ENCODE measurements at places on chromosomes 6 and 20.
A peak's percentile ranks its signal among the peaks of the same experiment; 100 is the strongest.

- peaks cover 9% of the 10 kb centered on the region for H3K4me1 ChIP-seq
- no peak overlapping the region for H3K4me3 ChIP-seq
- H3K27ac ChIP-seq: no peak overlapping the region
- DNase-seq: no peak
- H3K36me3 ChIP-seq: no peaks in the 10 kb centered on the region
Measured at GRCh38 chr6:111615916-111616612, 10.4 kb upstream of the TRAF3IP2 start.

- peaks cover 22% of the 10 kb centered on the region for H3K27me3 ChIP-seq
- H3K4me1 ChIP-seq: peaks cover 39% of the 10 kb centered on the region
- H3K4me3 ChIP-seq: peak overlapping the region; percentile 97
- H3K36me3 ChIP-seq: peaks cover 2% of the 10 kb centered on the region
Measured at GRCh38 chr6:45423111-45423823, 45.5 kb upstream of the SUPT3H start.

DNA sequence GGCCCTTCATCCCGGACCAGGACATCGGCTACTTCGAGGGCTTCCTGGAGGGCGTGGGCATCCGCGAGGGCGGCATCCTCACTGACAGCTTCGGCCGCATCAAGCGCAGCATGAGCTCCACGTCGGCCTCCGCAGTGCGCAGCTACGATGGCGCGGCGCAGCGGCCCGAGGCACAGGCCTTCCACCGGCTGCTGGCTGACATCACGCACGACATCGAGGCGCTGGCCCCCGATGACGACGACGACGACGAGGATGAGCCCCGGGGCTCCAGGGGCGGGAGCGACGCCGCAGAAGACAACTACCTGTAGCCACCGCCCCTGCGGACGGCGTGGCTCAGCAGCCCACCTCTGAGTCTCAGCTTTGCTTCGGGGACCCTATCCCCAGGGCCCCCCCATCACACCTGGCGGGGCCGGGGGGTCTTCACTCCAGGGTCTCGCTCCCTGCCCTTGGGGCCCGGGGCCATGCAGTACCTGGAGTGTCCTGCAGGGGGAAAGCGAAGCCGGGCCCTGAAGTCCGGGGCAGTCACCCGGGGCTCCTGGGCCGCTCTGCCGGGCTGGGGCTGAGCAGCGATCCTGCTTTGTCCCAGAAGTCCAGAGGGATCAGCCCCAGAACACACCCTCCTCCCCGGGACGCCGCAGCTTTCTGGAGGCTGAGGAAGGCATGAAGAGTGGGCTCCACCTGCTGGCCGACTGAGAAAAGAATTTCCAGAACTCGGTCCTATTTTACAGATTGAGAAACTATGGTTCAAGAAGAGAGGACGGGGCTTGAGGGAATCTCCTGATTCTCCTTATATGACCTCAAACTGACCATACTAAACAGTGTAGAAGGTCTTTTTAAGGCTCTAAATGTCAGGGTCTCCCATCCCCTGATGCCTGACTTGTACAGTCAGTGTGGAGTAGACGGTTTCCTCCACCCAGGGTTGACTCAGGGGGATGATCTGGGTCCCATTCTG is 20.8 kb upstream of the HCK start:
- H3K27me3 ChIP-seq: peaks cover 48% of the 10 kb centered on the region
- DNase-seq: peak; percentile 22
- no peaks in the 10 kb centered on the region for H3K4me1 ChIP-seq
- no peak overlapping the region for H3K27ac ChIP-seq

DNA sequence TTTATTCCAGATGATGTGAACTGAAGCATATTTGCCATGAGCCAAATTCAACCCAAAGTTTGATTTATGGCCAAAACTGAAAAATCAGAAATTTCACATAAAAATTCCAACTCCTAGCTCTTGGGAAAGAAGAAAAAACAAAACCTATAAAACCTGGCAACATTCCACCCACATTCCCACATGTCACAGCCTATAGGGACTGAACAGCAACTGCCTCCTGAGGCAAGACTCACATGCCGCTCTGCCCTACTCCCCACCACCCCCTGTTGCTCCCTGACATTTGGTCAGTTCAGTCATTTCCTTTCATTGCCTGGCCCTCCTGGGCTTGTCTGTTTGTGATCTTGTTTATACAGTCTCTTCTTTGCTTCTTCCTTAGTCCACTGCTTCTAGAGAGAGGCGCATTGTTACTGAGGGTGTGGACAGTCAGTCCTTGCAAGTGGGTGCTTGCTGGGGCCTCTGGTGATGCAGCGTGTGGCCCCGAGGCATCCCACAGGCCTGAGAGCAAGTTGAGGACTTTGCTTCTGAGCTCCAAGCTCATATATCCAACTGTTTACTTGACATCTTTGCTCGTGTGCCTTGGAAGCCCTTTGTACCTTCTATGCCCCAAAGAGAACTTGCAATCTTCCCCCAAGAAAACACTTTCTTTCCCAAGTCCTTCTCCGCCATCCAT is 31.4 kb downstream of the NFATC2 start:
- peaks cover 71% of the 10 kb centered on the region for H3K36me3 ChIP-seq
- H3K4me3 ChIP-seq: no peak overlapping the region

GRCh38 chr6:143843677-143843999 is 500 bp downstream of the LTV1 start:
- H3K4me3 ChIP-seq: peak overlapping the region; percentile 95
- peaks cover 38% of the 10 kb centered on the region for H3K36me3 ChIP-seq
- DNase-seq: no peak
- peak overlapping the region; percentile 95 for H3K27ac ChIP-seq
- H3K27me3 ChIP-seq: no peaks in the 10 kb centered on the region

- H3K27me3 ChIP-seq: peaks cover 6% of the 10 kb centered on the region
- no peaks in the 10 kb centered on the region for H3K4me1 ChIP-seq
- H3K36me3 ChIP-seq: no peaks in the 10 kb centered on the region
- H3K27ac ChIP-seq: no peak overlapping the region
- DNase-seq: no peak
- no peak overlapping the region for H3K4me3 ChIP-seq
Measured at GRCh38 chr6:56245903-56246351, 1.5 kb downstream of the COL21A1 start.

DNA sequence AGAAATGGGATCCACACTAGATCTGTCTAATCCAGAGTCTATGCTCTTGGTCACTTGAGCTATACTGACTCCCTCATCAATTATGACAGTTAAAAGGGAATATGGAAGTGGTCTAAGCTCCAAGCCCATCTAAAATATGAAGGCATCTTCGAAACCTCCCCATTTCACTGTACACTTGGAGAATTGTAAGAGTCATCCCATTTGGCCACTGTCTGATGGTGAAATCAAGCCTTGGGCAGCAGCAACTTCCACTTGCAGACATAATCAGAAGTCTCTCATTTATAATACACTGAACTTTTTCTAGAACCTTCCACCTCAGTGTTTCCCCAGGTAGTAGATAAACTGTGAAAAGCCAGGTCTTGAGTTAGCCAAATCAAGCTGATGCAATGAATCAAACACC is 26.3 kb upstream of the UBR2 start:
- DNase-seq: no peak
- H3K36me3 ChIP-seq: no peaks in the 10 kb centered on the region
- H3K27me3 ChIP-seq: peaks cover 8% of the 10 kb centered on the region
- no peak overlapping the region for H3K4me3 ChIP-seq
- no peak overlapping the region for H3K27ac ChIP-seq

- peaks cover 8% of the 10 kb centered on the region for H3K27me3 ChIP-seq
- H3K4me3 ChIP-seq: no peak overlapping the region
- no peak for DNase-seq
- H3K27ac ChIP-seq: no peak overlapping the region
Measured at GRCh38 chr6:3379482-3380060, 77.3 kb downstream of the SLC22A23 start.

DNA sequence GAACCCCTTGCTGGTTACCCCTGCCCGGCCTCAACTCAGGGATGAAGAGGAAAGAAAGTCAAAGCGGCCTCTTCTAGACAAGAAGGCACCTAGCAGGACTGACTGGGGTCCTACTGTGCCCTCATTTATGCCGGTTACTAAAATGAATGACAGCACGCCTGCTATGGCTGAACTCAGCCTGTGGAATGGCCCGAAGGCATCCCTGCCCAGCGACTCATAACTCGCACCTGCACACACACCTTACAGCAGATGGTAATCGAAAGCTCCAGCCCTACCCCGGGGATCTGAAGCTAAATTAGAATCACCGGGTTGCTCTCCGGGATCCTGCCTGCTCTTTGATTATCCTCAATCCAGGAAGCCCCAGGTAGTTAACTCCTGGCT is 747 bp upstream of the TXNDC5 start:
- peaks cover 20% of the 10 kb centered on the region for H3K4me1 ChIP-seq
- DNase-seq: no peak
- H3K4me3 ChIP-seq: no peak overlapping the region
- no peaks in the 10 kb centered on the region for H3K27me3 ChIP-seq
- peak overlapping the region; percentile 22 for H3K27ac ChIP-seq
- H3K36me3 ChIP-seq: peaks cover 2% of the 10 kb centered on the region

DNA sequence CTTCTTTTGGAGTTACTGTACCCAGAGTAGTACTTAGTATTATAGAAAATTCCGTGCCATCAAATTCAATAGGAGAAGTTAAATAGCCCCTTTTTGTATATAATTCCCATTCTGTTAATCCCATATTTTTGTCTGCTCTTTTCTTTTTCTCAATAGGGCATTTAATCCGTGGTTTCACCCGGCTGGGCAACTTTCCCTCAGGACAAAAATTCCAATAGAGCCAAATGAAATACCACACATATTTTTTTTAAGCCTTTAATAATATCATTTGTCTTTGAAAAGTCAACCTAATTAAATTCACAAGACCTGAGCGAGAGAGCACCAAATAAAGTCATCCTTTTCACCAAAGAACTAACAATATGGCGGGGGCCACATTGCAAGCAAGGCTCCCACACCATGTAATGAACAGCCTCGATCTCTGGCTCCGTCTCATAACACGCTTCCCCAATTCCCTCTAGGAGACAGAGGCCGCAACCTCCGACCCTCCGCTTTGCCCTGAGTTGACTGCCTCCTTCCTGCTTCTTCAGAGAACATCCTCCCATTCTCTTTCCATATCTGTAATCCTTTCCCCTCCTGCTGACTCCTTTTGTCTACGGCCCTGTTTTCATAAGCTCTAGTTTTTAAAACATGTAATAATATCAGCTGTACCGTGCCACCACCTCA is 13.6 kb downstream of the NHSL1 start:
- no peak overlapping the region for H3K27ac ChIP-seq
- peaks cover 9% of the 10 kb centered on the region for H3K27me3 ChIP-seq
- no peaks in the 10 kb centered on the region for H3K36me3 ChIP-seq
- H3K4me1 ChIP-seq: peaks cover 9% of the 10 kb centered on the region

GRCh38 chr6:125586074-125586473 is 163.4 kb upstream of the HEY2 start:
- no peaks in the 10 kb centered on the region for H3K36me3 ChIP-seq
- no peak for DNase-seq
- H3K27ac ChIP-seq: no peak overlapping the region

- H3K4me1 ChIP-seq: peaks cover 4% of the 10 kb centered on the region
- no peak overlapping the region for H3K27ac ChIP-seq
- peaks cover 2% of the 10 kb centered on the region for H3K27me3 ChIP-seq
- no peak overlapping the region for H3K4me3 ChIP-seq
- no peaks in the 10 kb centered on the region for H3K36me3 ChIP-seq
Measured at GRCh38 chr6:126182650-126183311, 157.1 kb upstream of the CENPW start.

GRCh38 chr20:4009309-4009708 is 6.0 kb downstream of the RNF24 start:
- H3K36me3 ChIP-seq: peaks cover 18% of the 10 kb centered on the region
- peaks cover 58% of the 10 kb centered on the region for H3K4me1 ChIP-seq
- no peak overlapping the region for H3K27ac ChIP-seq
- no peak overlapping the region for H3K4me3 ChIP-seq
- no peak for DNase-seq

- H3K27ac ChIP-seq: peak overlapping the region; percentile 96
- H3K4me1 ChIP-seq: peaks cover 50% of the 10 kb centered on the region
- DNase-seq: no peak
- H3K36me3 ChIP-seq: peaks cover 18% of the 10 kb centered on the region
Measured at GRCh38 chr20:63896264-63897105, 1.6 kb downstream of the DNAJC5 start.

DNA sequence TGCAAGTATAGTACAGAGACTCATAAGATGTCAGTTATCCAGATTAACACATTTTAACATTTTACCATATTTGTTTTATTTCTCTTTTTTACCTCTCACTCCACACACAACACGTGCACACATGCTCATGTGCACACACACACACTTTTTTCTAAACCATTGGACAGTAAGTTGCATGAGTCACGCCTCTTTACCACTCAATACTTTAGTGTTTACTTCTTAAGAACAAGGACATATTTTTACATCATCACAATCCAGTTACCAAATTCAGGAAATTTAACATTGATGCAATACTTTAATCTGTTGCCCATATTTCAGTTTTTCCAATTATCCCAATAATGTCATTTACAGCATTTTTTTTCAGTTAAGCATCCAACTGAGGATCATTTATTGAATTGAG is 109.0 kb downstream of the RIN2 start:
- no peaks in the 10 kb centered on the region for H3K27me3 ChIP-seq
- H3K4me3 ChIP-seq: no peak overlapping the region
- H3K27ac ChIP-seq: no peak overlapping the region
- no peaks in the 10 kb centered on the region for H3K4me1 ChIP-seq

- H3K27me3 ChIP-seq: peaks cover 6% of the 10 kb centered on the region
- H3K4me3 ChIP-seq: no peak overlapping the region
- H3K27ac ChIP-seq: no peak overlapping the region
- H3K4me1 ChIP-seq: no peaks in the 10 kb centered on the region
- DNase-seq: no peak
Measured at GRCh38 chr6:18334251-18334650, 52.9 kb upstream of the RNF144B start.

GRCh38 chr6:47698342-47698787 is at the start of gene ADGRF4:
ADGRF4 (plus strand) TSS chr6:47698580; CDS start chr6:47707246, 8,666 bp downstream.
- H3K27me3 ChIP-seq: peaks cover 2% of the 10 kb centered on the region
- no peak within 1 kb of the TSS for H3K4me3 ChIP-seq
- no peak for DNase-seq

DNA sequence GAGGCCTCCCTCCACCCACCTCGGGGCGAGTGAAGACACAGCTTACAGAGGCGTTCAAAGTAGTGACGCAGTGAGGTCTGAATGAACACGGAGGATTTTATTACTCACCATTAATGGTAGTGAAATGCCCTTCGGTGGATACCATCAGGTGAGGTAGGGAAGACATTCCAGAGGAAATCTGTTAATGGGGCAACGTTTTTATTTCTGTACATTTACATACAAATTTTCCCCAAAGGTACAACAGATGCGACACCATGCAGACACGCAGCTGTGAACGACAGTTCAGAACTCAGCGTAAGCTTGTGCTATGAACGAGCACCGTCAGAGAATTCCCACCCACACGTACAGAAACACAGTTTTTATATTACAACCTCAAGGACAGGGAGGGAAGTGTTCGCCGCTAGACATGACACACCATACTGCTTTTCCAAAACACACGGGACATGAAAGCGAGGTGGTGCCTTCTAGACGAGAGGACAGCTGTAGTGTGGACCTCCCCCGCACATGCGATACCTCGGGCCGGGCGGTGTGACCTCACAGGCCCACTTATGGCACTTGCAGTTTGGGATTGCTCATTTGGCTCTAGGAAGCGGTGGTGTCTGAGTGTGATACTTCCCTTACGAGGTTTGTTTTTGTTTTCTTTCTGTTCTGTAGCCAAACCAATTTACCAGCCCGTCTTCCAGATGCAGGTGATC is 10.7 kb downstream of the PSMG4 start:
- no peak for DNase-seq
- H3K36me3 ChIP-seq: peaks cover 30% of the 10 kb centered on the region
- no peaks in the 10 kb centered on the region for H3K27me3 ChIP-seq

Data from activated T-helper 1 cell treated with anti-CD3 and anti-CD28 coated beads, Interleukin-12 subunit alpha, Interleukin-12 subunit beta, Interleukin-2, Interleukin-4 antibody, amounts not matched to agents 30 ng/mL and 10 ng/mL and 1 ng/mL, durations not matched to agents 14 hours and 24 hours and 36 hours (primary cell).